ENCODE measurements at places on chromosomes 13 and 19.

DNA sequence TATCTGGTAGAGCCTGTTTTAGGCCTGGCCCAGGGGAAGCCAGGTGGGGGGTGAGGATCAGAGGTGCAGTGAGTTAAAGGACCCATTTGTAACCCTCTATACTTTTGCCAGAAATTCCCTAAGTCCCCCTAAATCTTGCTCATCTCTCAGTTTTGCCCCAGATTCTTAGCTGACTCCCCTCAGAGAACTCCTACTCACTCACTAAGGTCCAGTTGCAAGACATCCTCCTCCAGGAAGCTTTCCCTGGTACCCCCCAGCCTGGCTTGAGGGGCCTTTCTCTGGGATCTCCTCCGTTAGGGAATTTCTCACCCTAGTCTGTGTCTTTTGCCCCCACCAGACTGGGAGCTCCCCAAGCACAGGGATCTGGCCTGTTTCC, 1.9 kb downstream of the TSKS start:
- no peak for DNase-seq
- H3K27me3 ChIP-seq, result no peaks in the 10 kb centered on the region
- peaks cover 10% of the 10 kb centered on the region for H3K4me1 ChIP-seq
- no peak overlapping the region for H3K27ac ChIP-seq
- peak overlapping the region; percentile 36 for H3K4me3 ChIP-seq

GRCh38 chr13:70386919-70387318, 278.7 kb upstream of the KLHL1 start:
- no peaks in the 10 kb centered on the region for H3K4me1 ChIP-seq
- H3K4me3 ChIP-seq, result no peak overlapping the region
- no peaks in the 10 kb centered on the region for H3K36me3 ChIP-seq
- H3K27ac ChIP-seq, result no peak overlapping the region

DNA sequence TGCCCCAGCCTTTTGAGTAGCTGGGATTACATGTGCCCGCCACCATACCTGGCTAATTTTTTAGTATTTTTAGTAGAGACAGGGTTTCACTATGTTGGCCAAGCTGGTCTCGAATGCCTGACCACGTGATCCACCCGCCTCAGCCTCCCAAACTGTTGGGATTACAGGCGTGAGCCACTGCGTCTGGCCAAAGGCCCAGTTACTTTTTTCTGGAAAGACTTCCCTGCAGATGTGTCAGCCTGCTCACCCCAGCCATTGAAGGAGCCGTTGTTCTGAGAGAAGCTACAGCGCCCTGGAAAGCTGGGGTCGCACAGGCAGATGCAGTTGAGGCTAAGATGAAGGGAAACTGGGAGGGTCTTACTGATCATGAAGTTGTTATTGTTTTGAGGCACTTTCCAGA, 7.9 kb upstream of the ZNF626 start:
- H3K27ac ChIP-seq, result no peak overlapping the region
- H3K36me3 ChIP-seq, result no peaks in the 10 kb centered on the region
- DNase-seq, result no peak
- no peak overlapping the region for H3K4me3 ChIP-seq
- no peaks in the 10 kb centered on the region for H3K4me1 ChIP-seq

- H3K4me1 ChIP-seq, result peaks cover 38% of the 10 kb centered on the region
- DNase-seq, result no peak
- no peak overlapping the region for H3K27ac ChIP-seq
- H3K36me3 ChIP-seq, result no peaks in the 10 kb centered on the region
- no peak overlapping the region for H3K4me3 ChIP-seq
These were observed 27.1 kb downstream of the SERP2 start for GRCh38 chr13:44400736-44401135.

DNA sequence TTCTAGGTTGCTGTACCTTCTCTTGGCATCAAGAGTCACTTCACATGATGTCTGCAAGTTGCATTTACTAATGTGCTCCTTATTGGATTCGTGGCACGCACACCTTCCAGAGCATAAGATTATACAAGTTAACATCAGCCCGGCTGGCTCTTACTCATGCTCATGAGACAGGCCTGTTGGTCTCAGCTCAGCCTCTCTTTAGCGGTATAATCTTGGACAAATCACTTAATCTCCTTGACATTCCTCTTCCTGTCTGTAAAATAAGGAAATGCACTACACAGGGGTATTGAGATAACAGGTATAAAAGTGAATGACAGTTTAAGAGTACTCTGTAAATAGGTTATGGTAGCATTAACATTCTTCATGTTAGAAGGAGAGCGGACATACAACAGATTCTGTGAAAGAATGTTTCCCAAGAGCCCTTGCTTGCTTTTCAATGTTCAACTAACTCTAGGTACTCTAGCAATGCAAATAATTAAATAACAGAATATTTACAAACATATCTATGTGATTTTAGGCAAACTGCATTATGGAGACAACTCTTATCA, 181.1 kb downstream of the FGF14 start:
- no peaks in the 10 kb centered on the region for H3K36me3 ChIP-seq
- H3K27ac ChIP-seq, result no peak overlapping the region
- no peak for DNase-seq
- H3K27me3 ChIP-seq, result no peaks in the 10 kb centered on the region
- no peak overlapping the region for H3K4me3 ChIP-seq
- H3K4me1 ChIP-seq, result no peaks in the 10 kb centered on the region

- DNase-seq, result no peak
- no peaks in the 10 kb centered on the region for H3K27me3 ChIP-seq
- H3K36me3 ChIP-seq, result no peaks in the 10 kb centered on the region
- H3K4me1 ChIP-seq, result no peaks in the 10 kb centered on the region
- H3K27ac ChIP-seq, result no peak overlapping the region
- H3K4me3 ChIP-seq, result no peak overlapping the region
These were observed 151.6 kb downstream of the FOXO1 start for GRCh38 chr13:40514802-40515201.

GRCh38 chr13:83184819-83185218, 697.5 kb downstream of the SLITRK1 start:
- no peak overlapping the region for H3K27ac ChIP-seq
- DNase-seq, result peak; percentile 49
- no peaks in the 10 kb centered on the region for H3K4me1 ChIP-seq
- no peaks in the 10 kb centered on the region for H3K27me3 ChIP-seq
- H3K4me3 ChIP-seq, result no peak overlapping the region
- no peaks in the 10 kb centered on the region for H3K36me3 ChIP-seq

- no peaks in the 10 kb centered on the region for H3K36me3 ChIP-seq
- H3K27me3 ChIP-seq, result no peaks in the 10 kb centered on the region
- H3K4me1 ChIP-seq, result peaks cover 2% of the 10 kb centered on the region
These were observed 4.3 kb upstream of the DUXA start for GRCh38 chr19:57171551-57172081.

DNA sequence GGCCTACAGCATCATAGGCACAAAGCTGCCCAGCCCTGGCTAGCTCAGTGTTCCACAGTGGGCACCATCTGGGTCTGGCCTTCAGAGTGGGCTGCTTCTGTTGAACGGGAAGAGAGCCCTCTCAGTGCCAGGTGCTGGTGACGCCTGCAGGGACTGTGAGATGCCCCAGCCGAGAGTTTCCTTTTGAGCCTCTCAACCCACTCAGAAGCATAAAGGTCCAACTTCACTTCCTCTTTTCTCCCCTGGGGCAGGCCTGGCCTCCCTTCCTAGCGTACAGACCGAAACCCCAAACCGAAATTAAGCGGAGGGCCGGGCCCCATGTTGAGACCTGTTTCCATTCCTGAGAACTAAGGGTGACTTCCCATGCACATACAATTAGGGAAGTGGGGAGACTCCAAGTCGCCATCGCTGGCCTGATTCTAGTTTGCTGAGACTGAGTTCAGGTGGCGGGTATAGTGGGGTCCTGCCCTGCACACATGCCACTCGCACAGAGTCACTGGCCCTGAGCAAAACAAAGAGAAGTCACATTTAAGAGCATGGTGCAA, 6.9 kb downstream of the RAB8A start:
- H3K27me3 ChIP-seq, result no peaks in the 10 kb centered on the region
- no peak overlapping the region for H3K27ac ChIP-seq
- H3K36me3 ChIP-seq, result peaks cover 64% of the 10 kb centered on the region
- no peak for DNase-seq
- peaks cover 10% of the 10 kb centered on the region for H3K4me1 ChIP-seq
- H3K4me3 ChIP-seq, result no peak overlapping the region

DNA sequence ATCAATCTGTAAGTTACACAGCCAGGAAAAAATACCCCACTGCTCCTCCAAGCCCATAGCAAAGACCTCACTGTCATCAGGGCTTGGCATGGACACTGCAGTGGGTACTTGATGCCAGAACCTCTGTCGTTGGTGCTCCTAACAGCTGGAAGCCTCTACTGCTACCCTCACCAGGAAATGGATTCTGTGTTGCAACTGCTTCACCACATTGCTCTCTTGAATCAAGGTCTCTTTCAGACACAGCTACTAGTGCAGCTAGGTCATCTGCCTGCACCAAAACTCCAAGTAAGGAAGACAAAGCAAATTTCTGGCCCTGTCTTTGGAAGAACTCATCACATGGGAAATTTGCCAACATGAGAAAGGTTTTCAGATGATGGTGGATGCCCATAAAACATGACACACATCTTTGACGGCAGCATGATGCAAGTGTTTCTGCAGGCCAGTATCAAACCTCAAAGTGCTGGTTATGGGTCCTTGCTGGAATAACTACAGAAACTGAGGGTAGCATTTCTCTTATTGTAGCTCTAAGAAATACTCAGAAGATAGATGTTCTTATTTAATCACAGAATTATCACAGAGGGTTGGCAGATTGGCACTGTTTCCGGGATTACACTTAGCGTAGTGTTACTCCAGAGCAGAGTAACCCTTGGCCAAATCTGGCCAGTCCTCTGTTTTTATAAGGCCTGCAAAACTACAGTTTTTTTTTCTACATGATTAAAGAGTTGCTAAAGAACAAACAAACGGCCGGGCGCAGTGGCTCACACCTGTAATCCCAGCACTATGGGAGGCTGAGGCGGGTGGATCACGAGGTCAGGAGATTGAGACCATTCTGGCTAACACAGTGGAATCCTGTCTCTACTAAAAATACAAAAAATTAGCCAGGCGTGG, 12.9 kb upstream of the PCCA start:
- no peak for DNase-seq
- no peaks in the 10 kb centered on the region for H3K4me1 ChIP-seq
- H3K4me3 ChIP-seq, result no peak overlapping the region
- no peak overlapping the region for H3K27ac ChIP-seq
- no peaks in the 10 kb centered on the region for H3K36me3 ChIP-seq

DNA sequence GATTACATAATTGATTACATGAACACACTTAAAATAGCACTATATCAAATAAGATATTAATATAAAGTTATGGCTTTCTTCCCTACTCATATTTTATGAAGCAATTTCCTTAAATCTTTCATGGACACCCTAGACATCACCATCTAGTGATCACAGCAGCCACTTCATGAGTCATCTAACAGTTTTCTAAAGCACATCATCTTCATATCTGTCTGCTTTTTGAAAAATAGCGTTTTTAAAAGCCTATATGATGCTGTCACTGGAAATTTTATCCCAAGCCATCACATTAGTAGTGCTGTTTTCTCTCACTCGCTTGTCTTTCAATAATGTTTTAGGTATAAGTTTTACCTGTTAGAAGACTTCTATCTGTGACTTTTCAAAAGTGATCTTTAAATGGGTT, 326.1 kb downstream of the SLITRK6 start:
- no peaks in the 10 kb centered on the region for H3K27me3 ChIP-seq
- no peaks in the 10 kb centered on the region for H3K36me3 ChIP-seq
- DNase-seq, result no peak
- H3K4me1 ChIP-seq, result no peaks in the 10 kb centered on the region

- DNase-seq, result no peak
- H3K27me3 ChIP-seq, result no peaks in the 10 kb centered on the region
- H3K27ac ChIP-seq, result no peak overlapping the region
- no peaks in the 10 kb centered on the region for H3K36me3 ChIP-seq
- no peak overlapping the region for H3K4me3 ChIP-seq
These were observed 35.2 kb downstream of the ADPRHL1 start for GRCh38 chr13:113417836-113418721.

DNA sequence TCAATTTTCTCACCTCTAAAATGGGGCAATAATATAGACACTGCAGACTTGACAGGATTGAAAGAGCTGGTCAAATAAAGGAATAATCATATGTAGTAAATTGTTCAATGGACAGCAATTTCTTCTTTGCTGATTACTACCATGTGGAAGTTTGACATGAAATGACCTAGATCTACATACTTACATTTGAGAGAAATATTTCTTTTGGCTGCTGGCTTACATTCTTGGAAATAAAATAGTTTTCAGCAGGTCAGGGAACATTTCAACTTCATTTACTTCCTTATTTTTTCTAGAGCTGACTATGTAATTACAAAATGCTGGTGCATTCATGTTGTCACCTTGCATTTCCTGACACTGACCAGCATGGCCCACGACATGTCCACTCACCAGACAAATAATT, 294.6 kb upstream of the MIR17HG start:
- H3K4me1 ChIP-seq, result no peaks in the 10 kb centered on the region
- no peaks in the 10 kb centered on the region for H3K27me3 ChIP-seq
- no peak overlapping the region for H3K4me3 ChIP-seq
- no peaks in the 10 kb centered on the region for H3K36me3 ChIP-seq
- DNase-seq, result no peak

GRCh38 chr13:51043310-51043709, 67.8 kb downstream of the C13orf42 start:
- H3K27ac ChIP-seq, result no peak overlapping the region
- no peak overlapping the region for H3K4me3 ChIP-seq
- no peak for DNase-seq

DNA sequence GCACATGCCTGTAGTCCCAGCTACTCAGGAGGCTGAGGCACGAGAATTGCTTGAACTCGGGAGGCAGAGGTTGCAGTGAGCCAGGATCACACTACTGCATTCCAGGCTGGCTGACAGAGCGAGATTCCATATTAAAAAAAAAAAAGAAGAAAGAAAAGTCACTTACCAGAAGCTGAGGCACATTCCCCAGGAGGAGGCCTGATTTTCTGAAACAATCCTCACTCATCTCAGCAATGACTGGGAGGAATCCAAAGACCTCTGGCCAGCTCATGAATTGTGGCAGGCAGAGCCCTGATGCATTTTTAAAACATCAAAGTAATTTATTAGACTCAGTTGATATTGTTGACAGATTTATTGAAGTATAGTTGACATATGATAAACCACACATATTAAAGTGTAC, 206.3 kb downstream of the FOXO1 start:
- DNase-seq, result no peak
- peaks cover 17% of the 10 kb centered on the region for H3K27me3 ChIP-seq
- H3K27ac ChIP-seq, result no peak overlapping the region

DNA sequence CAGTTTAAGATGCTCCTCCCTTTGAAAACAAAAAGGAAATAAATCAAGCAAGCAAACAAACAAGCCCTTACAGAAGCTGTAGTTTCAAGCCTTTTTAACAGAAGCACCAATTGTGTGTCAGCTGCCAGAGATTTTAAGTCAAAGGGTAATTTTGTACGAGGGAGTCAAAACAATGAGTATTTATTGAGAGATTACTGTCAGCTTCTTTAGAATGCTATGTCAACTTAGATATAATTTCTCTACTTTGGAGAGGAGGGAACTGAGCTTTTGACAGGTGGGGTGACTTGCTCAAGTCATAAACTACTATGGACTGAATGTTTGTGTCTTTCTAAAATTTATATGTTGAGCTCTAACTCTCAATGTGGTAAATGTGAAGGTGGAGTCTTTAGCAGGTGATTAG, 10.5 kb upstream of the CBY2 start:
- no peaks in the 10 kb centered on the region for H3K4me1 ChIP-seq
- peaks cover 68% of the 10 kb centered on the region for H3K27me3 ChIP-seq
- H3K36me3 ChIP-seq, result no peaks in the 10 kb centered on the region
- H3K4me3 ChIP-seq, result no peak overlapping the region
- no peak for DNase-seq
